Esophagus squamous epithelium (tissue), 5 donors: ENCODE measurements at places on chromosomes 11 and 22.

DNA sequence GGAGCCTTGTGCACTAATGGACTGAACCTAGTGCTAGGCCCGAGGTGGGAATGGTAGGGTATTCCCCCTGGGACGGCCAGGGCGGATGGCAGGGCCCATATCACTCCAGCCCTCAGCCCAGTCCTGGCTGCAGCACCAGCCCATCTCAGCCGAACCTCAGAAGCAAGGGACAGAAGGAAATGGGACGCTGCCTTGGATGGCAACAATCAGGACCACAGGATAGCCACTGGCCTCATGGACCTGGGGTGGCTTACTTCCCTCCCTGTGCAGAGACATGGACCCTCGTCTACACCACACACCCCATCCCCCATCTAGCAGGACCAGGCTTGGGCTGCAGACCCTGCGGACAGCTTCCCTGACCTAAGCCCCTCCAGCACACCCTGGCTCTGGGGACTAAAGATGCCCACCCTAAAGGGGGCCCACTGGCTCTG lies 24.1 kb downstream of the ARVCF start:
- DNase-seq = no peak

- no peak for DNase-seq
These were observed 9.7 kb upstream of the MALAT1 start for GRCh38 chr11:65489035-65489705.

DNA sequence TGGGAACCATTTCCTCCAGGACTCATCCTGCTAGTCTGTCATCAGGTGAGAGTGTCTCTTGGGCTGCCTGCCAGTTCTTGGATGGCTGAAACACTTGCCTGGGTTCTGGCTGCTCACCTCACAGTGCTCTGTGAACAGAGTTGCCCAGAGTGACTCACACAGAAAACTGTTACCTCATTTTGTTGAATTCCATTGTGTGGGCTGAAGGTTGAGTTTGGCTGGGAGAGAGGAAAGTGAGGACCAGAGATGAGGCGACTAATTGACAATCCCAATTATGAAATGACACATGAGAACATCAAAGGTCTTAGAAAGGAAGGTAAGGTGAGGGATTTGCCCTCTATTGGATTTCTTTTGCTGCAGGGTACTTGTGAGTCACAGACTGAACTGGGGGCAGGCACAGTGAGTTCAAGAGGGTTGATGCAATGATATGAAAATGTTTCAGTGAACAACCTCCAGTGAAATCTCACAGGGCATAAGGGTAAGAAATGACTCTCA lies 20.2 kb upstream of the CALCB start:
- no peak for DNase-seq

DNA sequence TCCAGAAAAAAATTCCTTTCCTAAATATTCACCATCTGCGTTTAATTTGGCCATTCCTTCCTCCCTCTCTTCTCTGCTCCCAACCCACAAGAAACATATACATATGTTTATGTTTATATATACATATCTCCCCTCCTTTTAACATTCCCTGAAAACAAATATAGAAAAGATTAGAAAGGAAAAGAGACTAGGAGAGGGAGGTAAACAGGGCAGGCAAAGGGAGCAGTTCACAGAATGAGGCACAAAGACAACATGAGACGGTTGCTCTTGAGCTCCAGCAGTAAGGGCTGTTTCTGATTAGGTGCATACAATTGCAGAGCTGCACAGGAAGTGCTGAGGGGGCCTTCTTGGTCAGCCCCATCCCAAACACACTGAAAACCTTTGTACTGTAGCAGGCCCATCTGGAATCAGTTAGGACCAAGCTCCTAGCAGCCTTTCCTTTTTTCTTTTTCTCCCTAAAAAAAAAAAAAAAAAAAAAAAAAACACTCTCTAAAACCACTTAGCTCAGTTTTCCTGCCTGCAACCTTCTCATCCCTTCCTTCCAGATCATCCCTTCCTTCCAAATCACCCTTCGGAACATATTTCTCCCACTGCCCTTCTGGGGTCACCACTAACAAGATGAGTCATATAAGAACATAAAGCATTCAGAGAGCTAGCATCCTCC lies 57.0 kb downstream of the RBFOX2 start:
- DNase-seq = no peak

DNA sequence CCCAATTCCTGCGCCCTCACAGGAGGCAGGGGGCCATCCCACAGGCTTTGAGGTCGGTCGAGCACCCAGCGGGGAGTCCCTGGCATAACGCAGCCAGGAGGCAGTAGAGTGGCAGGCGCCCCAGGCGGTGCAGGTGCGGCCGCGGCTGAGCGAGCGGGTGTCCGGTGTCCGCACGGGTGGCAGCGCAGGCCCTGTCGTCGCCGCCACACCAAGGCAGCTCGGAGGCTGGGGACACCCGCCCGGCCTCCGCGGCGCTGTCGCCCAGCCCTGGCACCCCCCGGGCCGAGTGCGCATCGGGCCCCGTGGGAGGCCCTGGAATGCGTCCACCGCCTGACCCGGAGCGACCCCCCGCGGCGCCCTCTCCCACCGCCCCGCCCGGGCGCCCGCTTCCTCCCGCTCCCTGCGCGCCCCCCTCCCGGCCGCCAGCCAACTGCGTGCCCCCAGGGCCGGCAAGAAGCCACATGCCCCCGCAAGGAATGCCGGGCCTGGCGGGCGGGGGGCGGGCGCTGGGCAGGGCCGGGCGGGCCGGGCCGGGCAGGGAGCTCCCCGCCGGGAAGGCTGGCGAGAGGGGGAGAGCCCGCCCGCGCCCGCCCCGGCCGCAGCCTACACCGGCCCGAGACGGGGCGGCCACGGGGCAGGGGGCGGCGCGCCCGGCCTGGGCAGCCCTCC lies 33.9 kb downstream of the PRDM11 start:
- no peak for DNase-seq

DNA sequence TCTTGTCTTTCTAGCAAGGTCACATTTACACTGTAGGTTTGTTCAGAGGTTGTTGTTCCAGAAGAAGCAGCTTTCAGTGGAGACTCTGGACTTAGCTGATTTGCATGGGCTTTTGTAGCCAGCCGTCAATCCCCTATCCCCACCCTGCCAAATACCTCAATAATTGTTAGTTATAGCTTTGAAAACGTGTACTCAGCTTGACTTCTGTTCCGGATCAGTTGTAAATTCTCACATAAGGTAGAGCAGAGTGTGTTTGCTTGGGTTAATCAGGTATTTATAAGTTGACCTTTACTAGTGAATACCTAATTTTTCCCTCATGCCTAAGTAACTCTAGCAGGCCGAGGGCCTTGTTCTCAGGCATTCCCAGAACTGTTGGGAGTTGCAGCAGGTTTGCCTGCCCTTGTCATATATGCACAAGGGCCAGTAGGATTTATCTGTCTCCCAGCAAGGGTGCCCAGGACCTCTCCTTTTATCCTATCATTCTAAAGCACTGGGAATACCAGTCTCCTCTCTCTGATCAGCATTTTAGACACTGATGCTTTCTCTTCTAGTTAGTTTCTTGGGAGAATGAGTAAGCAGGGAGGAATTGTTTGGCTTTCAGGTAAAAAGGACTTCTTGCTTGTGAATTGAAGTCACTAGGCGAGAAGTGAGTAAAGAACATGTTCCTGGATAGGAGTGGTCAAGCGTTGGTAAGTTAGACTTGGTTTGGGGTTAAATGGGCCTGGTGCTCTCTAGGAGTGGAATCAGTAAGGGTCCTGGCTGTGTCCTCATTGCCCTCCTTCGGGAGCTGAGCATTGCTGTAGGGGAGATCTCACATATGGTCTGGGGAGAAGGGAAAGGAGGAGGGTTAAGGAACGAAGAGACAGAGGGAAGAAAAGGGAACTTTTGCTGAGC lies 22.1 kb downstream of the STIM1 start:
- DNase-seq = no peak

DNA sequence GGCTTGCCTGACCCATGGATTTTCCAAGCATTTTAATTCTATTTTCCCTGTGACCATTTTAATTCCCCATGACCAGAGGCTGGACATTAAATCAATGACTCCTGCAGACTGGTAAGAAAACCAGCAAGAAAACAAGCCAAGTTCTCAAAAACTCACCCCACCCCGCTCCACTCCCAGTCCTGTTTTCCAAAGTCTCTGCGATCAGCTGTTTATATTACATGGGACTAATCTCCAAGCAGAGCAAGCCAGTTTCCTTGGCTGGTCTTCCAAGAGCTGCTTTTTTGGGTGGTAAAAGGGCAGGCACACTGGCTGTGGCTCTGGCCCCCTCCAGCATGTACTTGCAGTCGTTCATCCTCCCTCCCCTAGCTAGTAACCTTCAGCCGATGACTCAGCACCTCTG lies 97.9 kb downstream of the RRAS2 start:
- DNase-seq = no peak

- DNase-seq = no peak
These were observed 75.4 kb upstream of the KCNQ1OT1 start for GRCh38 chr11:2775083-2775625.

DNA sequence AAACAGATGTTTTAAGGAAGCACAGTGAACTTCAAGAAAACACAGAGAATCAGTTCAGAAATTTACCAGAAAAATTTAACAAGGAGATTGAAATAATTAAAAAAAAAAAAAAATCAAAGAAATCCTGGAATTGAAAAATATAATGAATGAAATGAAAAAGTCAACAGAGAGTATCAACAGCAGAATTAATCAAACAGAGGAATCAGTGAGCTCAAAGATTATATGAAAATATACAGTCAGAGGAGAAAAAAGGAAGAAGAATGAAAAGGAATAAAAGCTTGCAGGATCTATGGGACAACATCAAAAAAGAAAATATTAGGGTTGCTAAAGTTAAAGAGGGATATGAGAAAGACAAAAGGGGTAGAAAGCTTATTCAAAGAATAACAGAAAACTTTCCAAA lies 82.3 kb downstream of the XRRA1 start:
- no peak for DNase-seq

DNA sequence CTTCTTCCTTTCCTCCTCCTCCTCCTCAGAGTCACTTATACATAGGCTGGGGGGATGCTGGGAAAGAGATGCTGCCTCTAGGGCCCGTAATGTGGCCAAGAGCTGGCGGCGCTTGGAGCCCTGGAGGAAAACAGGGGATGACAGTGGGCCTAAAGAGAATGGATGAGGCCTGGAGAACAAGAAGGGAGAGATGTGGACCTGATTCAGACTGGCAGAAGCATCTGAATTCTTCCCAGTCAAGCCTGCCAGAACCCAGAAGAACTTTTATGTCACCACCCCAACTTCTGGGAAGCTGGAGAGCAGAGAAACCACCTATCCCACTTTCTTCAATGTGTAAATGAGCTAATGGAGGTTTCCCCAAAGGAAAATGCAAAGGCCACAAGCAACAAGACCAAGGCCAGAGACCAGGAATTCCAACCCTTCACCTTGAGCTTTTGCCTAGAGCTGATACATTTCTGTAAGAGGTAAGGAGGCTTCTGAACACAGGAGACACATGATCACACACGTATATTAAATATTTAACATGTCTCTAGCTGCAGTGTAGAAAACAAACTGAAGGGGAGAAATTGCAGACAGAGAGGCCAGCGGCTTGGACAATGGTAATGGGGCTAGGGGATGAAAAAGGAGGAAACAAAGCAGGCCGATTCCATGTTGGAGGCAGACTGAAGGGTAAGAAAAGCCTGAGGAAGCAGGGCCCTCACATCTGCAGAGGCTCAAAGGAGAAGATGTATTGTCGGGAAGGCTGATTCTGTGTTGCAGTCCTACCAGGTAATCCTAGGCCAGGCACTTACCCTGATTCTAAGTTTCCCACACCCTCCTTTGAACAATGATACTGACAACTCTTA lies 1.1 kb downstream of the RRP8 start:
- DNase-seq = no peak

DNA sequence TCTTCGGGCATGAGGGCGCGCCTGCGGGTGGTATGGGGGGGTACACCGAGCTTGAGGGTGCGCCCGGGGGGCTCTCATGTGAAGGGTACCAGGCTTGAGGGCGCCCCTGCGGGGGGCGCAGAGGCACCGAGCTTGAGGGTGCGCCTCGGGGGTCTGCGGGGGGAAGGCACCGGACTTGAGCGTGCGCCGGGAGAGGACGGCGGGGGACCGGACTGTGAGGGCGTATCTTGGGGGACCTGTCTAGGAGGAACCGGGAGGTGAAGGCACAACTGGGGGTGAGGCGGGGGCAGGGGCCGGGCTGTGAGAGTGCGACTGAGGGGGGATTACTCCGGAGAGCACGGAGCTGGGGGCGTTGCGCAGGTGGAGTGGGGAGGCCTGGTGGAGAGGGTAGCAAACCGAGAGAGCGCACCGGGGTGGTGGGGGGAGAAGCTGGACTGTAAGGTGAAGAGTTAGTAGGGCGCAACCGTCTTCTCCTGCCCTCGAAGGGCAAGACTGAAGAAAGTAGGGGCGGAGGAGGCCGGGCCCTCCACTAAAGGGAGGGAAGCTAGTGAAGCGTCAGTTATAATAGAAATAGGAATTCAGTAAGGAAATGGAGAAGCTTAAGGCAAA lies 1.1 kb upstream of the DDX6 start:
- no peak for DNase-seq

DNA sequence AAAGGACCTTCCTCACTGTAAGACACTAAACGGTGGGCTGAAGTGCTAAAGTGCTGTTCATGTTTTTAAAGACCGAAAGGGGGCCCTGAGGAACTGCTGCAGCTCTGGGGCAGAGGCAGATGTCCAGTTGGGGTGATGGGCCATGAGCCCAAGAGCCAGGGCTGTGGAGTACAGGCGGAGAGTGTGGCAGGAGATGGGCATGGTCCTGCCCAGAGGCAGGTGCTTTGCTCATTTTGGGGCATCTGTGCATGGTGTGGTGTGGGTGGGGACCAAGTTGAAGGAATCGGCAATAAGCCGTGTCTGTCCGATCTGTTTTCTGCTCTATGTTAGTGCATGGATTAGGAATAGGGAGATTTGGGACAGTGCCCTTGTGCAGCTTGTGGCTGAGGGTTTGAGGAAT lies 258.3 kb downstream of the NTM start:
- no peak for DNase-seq

- no peak for DNase-seq
These were observed 35.8 kb upstream of the HMOX1 start for GRCh38 chr22:35344956-35345690.

DNA sequence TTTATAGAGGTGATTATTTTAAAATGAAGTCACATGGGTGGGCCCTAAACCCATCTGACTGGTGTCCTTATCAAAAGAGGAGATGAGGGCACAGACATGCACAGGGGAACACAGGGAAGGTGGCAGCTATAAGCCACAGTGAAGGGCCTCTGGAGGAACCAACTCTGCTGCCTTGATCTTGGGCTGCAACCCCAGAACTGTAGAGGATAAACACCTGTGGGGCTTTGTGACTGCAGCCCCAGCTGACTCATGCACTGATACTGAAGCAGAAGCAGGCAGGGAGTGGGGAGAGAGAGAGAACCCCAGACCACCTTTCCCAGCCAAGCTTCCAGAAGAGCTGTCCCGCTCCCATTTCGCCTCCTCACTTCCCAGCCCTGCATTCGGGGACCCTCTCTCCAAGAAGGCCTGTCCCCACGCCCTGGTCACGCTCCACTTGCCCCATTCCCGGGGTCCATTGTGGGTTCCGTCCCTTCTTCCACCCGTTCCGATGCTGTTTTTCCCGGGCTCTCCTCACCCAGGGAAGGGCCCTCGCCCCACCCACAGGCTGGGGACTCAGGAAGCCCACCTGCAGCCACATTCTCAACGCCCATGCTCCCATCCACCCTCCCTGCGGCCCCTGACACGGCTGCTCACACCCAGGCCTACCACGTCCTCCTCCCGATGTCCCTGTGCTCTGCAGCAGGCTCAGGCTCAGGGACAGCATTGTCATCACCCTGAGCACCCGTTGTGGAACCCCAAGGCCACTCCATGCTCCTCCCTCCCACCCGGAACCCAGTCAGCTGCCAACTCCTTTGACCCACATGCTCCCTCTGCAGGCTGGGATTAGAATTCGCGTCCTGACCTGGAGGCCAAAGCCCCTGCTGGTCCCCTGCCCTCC lies 90.8 kb upstream of the SHANK2 start:
- DNase-seq = no peak

- DNase-seq = no peak
These were observed 5.8 kb downstream of the POLDIP3 start for GRCh38 chr22:42608823-42609361.
